ENCODE measurements at places on chromosomes 7 and 10. TPM values are rescaled to one million over a fixed set of nuclear protein-coding genes. Genes with fewer than 3 reads are reported as not detected.

SCIN gene
- polyA plus RNA-seq: 10.2 TPM

GPR15LG gene
- polyA plus RNA-seq: not detected

COL26A1 gene
- polyA plus RNA-seq: 7.3 TPM

GIMAP2 gene
- 15.6 TPM for polyA plus RNA-seq

COL1A2 gene
- polyA plus RNA-seq: 1,254 TPM

ZCWPW1 gene
- polyA plus RNA-seq: 9.8 TPM

ERVW-1 gene
- polyA plus RNA-seq: 1.9 TPM

FXYD4 gene
- polyA plus RNA-seq: not detected

VAX1 gene
- not detected for polyA plus RNA-seq

UPP1 gene
- 8.8 TPM for polyA plus RNA-seq

SEMA4G gene
- polyA plus RNA-seq: 34.4 TPM

PON1 gene
- polyA plus RNA-seq: 0.59 TPM

PTF1A gene
- polyA plus RNA-seq: not detected

PLXNA4 gene
- 5.8 TPM for polyA plus RNA-seq

PARP12 gene
- 29.6 TPM for polyA plus RNA-seq

AP5Z1 gene
- 16.9 TPM for polyA plus RNA-seq

CLDN4 gene
- polyA plus RNA-seq: 71.1 TPM

GPR85 gene
- polyA plus RNA-seq: 1.2 TPM

SFRP4 gene
- 1.3 TPM for polyA plus RNA-seq

XRCC2 gene
- polyA plus RNA-seq: 12.6 TPM

UBN2 gene
- polyA plus RNA-seq: 27.1 TPM

OR2A42 gene
- polyA plus RNA-seq: 3.5 TPM

A1CF gene
- 0.13 TPM for polyA plus RNA-seq

CYP3A7 gene
- polyA plus RNA-seq: 0.79 TPM

SMARCD3 gene
- polyA plus RNA-seq: 87.3 TPM

GIMAP8 gene
- 23.2 TPM for polyA plus RNA-seq

CHST3 gene
- 10.8 TPM for polyA plus RNA-seq

GSAP gene
- 46.0 TPM for polyA plus RNA-seq

HOXA10 gene
- 0.41 TPM for polyA plus RNA-seq

NPC1L1 gene
- polyA plus RNA-seq: 0.40 TPM

PDE1C gene
- 4.0 TPM for polyA plus RNA-seq

SHH gene
- polyA plus RNA-seq: 23.9 TPM

IFRD1 gene
- 52.4 TPM for polyA plus RNA-seq

SPAM1 gene
- not detected for polyA plus RNA-seq

UCMA gene
- polyA plus RNA-seq: 0.57 TPM

TSPAN15 gene
- 43.9 TPM for polyA plus RNA-seq

IDI2 gene
- 0.24 TPM for polyA plus RNA-seq

HSPA12A gene
- polyA plus RNA-seq: 13.4 TPM

ANKRD7 gene
- polyA plus RNA-seq: 2.0 TPM

TES gene
- 68.9 TPM for polyA plus RNA-seq
